ENCODE measurements at places on chromosomes 5 and 9.

DNA sequence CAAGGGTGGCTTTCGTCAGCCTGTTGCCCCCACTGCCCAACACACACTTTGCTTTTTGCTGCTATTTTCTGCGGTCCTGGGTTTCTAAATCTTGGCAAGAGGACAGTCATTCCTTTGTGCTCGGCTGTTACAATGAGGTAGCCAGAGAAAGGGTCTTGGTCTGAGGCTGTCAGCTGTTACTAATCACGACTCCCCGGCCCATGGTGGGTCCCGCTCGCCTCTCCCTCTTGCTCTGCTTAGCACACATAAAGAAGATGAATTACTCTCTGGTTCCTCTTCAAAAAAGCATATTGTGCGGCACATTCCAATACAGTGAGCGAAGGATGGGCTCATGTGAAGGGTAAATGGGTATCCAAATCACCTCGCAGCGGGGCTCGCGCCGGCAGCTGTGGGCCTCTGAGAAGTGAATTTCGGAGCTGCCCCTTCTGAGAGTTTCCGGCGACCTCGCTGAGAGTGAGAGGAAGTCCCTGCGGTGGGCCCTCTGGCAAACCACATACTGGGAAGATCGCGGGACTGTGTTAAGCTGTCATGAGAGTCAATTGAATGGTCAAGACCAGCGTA lies 56.0 kb downstream of the SLC1A3 start:
- DNase-seq: no peak

DNA sequence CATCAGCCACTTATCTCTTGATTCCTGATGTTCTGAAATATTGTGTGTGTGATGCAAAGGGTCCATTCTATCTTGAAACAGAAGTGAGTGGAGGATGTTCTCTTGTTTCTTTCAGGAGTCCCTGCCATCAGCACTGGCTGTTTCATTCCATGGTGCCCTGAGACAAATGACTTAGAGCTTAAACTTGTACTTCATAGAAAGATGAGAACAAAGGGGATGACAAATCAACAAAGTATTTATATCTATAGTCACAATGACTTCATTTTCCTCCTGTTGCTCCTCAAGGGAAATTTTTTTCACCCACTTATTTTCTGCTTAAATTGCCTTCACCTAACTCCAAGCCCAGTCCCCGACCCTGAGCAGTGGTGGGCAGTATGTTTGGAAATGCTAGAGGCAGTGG lies 171.6 kb downstream of the TARS1 start:
- DNase-seq: no peak

DNA sequence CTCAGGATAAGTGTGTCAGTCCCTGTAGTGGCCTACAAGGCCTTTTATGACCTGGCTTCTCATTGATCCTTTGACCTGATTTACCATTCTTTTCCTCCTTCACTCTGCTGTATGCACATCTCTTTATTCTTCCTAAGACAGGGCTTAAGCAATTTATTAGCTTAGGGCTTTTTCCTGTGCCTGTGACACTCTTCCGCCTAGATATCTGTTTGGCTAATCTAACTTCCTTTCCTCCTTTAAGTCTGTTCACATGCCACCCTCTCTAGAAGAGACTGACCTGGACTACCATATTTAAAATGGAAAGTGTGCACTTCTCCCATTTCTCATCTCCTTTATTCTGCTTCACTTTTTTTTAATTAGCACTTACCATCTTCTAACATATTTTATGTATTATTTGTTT lies 29.1 kb downstream of the FOCAD start:
- no peak for DNase-seq

- DNase-seq: no peak
Observed at GRCh38 chr9:5111696-5112095, 73.7 kb downstream of the INSL6 start.

- DNase-seq: no peak
Observed at GRCh38 chr5:179128976-179129375, 68.8 kb downstream of the ZNF354C start.

GRCh38 chr5:132410451-132411303 lies 41.2 kb downstream of the SLC22A5 start:
- DNase-seq: peak; percentile 62

DNA sequence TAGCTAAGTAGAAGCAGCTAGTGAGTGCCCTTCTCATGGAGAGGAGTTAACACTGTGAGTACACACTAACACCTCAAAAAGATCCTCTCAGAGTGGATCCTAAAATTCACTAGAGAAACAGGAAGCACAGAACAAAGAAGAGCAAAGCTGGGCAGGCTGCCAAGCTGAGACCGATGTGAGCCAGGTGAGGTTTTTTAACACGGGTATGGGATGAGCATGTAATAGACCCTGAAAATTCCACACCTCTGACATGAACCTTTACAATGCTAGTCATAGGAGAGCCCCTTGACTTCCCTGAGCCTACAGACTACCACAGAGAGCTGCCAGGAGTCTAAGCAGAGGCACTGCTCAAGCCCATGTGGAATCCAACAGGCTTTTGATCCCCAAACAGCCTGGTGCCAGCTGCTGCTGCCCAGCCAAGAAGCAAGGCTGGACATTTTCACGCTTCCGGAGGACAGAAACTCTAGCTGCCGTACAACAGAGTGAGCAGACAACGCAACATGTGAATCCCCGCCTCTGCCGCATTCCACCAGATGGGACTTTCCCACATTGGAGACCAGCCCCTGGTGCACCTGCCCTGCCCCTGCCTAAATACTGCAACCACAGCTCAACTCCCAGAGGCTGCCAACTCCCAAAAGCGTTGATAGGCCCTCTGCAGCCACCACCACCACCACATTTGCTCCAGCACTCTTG lies 280.8 kb downstream of the CDH10 start:
- no peak for DNase-seq

- DNase-seq: no peak
Observed at GRCh38 chr5:54148067-54148845, 162.1 kb downstream of the ARL15 start.

- DNase-seq: no peak
Observed at GRCh38 chr5:177474002-177474476, 605 bp upstream of the DBN1 start.

DNA sequence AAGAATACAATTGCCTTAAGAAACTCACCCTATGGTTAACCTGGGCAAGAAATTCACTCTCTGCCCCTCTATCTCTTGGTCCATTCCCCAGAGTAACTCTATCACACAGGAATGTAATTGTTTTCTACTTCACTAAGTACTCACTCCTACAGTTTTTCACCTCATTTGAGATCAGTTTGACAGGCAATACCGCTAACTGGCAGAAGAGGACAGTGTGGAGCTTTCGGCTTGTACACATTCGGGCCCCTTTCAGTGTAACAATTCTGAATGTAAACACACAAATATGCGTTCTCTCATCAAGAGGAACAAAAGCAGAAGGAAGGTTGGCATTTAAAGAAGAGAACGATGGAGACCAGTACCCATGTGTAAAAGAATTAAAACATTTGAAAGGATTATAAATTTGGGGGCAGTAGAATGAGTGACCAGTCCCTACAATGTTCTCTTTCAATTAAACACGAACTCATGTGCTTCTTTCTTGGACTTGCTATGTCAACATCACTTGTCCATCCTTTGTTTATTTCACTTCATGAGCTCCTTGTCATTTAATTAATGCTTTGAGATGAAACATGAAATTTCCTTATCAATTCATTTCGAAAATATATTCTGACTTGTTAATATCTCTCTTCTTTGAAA lies 188.5 kb upstream of the GRAMD2B start:
- no peak for DNase-seq

DNA sequence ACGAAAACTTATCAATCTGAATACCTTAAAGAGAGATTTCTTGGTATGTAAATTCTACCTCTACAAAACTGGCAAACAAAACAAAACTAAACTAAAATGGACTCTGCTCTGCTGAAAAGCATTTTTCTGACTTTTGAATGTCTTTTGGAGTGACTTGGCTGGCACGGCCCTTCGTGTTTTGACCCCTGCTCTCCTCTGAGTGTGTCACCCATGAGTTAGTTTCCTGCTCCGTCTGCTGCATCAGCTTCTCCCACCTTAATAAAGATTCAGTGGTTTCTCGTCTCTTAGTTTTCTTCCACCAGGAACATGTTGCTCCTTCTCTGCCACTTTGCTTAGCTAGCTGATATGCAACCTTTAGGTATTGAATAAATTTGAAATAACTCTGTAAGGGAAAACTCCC lies 1084.0 kb upstream of the CDH18 start:
- no peak for DNase-seq

- no peak for DNase-seq
Observed at GRCh38 chr9:5188060-5188984, 2.9 kb upstream of the INSL6 start.

GRCh38 chr9:20526500-20527319 lies 95.6 kb downstream of the MLLT3 start:
- no peak for DNase-seq

- DNase-seq: no peak
Observed at GRCh38 chr9:22913518-22913917, 466.9 kb downstream of the DMRTA1 start.
